CD4-positive, alpha-beta T cell treated with Interleukin-21 for 1 hour (primary cell): ENCODE measurements at places on chromosomes 13 and 19.

DNA sequence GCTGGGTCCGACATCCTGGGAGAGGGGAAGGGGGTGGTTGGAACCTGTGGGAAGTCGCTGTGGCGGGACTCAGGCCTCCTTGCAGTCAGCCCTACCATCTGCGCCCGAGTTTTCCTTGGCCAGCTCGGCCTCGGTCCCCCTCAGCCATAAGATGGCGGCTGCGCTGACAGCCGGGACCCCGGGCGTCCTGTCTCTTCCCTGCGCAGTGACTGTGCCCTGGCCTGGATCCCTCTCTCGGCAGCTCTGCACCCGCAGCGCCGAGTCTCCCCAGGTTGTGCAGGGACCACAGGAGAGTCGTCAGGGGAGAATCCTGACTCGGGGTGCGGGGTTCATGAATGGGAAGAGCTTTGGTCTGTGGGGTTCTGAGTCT is 345 bp downstream of the ZNF257 start:
- DNase-seq: no peak

DNA sequence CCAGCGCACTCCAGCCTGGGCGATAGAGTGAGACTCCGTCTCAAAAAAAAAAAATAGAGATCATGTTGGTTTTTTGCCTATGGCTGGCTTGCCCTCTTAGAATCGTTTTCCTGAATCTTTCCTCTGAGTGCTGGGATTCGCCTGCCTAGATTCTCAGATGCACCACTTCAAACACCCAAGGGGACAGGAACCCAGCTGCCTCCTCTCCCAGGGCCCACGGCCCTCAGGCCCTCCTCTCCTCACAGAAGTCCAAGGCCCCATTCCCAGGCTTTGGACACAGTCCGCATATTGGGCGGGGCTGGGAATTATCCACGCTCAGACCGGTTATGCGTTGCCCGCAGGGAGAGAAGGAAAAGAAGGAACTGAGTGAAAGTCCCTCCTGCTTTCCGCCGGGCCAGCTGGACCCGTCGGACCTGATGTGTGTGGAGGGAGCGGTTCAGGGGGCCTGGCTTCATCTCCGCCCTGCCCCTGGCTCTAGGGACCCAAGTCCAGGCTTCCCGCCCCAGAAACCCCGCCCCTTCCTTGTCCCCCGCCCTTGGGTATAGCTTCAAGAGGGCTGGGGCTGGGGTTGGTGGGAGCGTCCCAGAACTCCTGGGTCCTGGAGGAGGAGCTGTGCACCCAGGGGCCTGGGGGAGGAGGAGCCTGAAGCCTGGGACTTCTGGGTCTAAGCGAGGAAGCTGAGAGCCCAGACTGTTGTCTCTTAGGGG is 5.8 kb downstream of the PPFIA3 start:
- DNase-seq: no peak

DNA sequence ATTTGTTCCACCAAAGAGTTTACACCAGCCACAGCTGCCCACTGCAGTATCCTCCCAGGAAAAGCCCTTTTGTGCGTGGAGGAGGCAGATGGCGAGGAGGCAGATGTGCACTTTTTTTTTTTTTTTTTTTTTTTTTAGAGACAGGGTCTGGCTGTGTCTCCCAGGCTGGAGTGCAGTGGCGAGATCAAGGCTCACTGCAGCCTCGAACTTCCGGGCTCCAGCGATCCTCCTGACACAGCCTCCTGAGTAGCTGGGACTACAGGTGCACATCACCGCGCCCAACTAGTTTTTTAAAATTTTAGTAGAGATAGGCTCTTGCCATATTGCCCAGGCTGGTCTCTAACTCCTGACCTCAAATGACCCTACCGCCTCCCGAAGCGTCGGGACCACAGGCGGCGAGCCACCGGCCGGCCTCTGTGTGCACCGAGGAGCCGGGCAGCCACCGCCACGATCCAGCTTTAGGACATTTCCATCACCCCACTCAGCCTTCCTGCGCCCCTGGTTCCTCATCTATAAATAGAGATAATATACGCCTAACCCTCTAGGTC is 563 bp upstream of the PDCD5 start:
- no peak for DNase-seq

DNA sequence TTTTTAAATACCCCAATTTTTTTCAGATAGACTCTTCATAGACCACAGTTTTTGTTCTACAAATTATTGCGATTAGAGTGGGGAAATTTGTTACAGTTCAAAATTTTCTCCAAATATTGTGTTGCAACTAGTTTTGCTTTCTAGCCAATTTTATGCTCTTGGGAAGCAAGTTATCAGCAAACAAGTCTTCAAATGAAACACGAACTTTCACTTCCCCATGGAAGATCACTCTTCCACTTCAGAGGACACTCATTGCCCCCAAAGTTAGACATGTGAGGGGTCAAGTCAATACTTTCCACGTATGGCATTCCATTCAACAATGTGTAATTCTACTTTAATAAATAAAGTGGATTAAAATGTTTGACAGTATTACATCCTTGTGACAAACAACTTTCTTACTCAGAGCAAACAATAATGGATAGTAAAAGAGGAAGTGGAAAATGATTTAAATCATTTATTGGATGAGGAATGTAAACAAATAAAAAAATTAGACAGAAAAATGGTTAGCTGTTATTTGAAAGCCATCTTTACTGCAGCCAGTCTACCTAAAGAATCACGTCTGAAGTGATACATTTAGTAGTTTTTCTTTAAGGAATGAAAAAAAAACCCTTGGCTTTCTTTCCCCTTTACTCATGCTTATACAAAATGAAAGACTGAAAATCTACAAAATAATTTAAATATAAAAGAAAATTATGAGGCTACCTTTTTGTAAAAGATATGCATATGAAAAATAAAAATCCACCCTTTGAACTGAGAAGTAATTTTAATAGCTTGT is 41.2 kb upstream of the TNFSF11 start:
- DNase-seq: no peak

DNA sequence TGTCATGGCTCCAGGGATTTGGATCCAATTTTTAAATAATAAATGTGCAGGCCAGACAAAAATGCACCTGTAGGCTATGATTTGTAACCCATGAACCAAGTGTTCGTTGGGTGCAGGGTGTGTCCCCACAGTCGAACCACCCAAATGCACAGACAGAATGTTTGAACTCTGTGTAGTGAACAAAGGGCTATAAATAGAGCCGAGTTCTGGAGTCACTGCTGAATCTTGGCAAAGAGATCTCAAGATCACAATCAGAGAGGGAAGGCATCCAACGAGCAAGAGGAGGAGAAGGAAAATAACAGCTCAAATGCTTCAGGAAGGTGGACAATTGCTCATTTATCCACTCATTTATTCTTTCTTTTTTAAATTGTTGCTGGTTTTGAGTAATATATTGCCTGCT is 547.9 kb downstream of the FGF9 start:
- no peak for DNase-seq

- DNase-seq: no peak
Observed at GRCh38 chr13:112205990-112206389, 139.0 kb downstream of the SOX1 start.

GRCh38 chr19:46495786-46496099 is at the start of gene PNMA8B:
TSS of gene PNMA8B (minus strand) at chr19:46495867. CDS start at chr19:46495465, 402 bp downstream.
- peak; percentile 31 for DNase-seq

DNA sequence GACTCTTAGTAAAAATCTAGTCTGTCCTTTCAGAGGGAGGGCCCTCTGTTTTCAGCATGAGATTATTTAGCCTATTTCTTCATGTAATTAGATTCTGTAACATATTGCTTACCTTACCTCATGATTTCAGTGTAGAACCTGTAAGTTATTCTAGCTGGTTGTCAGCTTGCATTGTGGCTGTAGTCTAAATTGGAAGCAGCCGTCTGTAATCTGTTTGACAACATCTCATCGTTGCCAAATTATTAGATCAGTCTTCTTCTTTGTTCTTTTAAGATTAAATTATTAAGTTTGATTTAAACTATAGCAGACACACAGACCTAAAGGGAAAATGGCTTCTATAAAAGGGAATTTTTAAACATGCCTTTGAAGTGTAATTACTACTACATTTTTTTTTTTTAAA is 34.8 kb downstream of the SLAIN1 start:
- DNase-seq: no peak

DNA sequence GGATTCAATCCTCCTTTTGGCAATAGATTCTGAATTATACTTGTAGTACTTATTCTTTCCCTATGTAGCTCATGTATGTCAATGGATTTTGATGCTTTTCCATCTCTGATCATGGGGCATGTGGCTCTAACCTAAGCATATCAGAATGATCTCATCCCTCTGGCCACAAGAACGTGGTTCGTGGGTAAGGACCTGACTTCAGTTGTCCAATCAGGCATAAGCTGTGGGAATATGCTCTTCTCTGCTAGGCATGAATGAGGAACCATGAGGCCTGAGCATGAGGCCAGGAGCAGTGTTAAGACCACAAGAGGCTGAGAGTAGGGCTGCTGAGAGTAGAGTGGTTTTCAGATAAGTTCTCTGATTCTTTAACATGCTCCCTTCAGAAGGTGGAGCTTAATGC is 292.4 kb upstream of the TSHZ3 start:
- no peak for DNase-seq

DNA sequence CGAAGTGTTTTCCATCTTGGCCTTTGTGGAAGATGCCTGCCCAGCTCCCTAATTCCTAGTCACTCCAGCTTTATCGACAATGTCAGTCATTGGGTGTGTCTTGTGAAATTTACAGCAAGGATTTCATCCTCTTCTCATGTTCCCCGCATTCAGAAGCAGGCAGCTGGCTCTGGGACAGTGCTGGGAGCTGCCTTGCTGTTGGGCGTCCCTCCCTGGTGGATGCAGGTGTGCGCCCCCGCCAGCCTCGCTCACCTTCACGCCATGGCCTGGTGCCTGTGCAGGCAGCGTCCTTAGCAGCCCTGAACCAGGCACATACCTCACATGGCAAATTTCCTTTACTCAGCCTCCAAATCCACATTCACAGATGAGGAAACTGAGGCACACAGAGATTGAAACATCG is 39.7 kb upstream of the TFDP1 start:
- DNase-seq: no peak

GRCh38 chr13:44013758-44014291 is 134.1 kb downstream of the LACC1 start:
- no peak for DNase-seq

DNA sequence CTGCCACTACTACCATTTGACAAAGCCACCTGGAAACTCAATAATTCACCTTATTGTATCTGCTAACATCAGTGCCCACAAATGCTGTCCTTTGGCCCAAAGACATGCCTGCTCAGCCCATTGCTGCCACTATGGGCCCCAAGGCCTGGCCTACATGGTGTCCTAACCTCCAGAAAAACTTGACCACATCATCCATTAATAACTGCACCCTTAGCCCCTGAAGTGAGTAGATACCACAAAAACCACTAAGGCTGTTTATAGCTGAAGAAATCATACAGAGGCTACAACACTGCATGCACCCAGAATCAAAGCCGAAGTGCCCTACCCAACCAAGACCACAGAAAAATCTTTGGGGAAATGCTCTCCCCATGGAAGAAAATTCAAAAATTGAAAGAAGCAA is 932.8 kb upstream of the SLITRK6 start:
- no peak for DNase-seq
